NCI-H2227 treated with DMSO at 0.1 percent for 48 hours (cell line): ENCODE measurements at places on chromosomes 5 and 9.

GRCh38 chr9:72334658-72335337 lies 30.2 kb downstream of the ZFAND5 start:
- no peak for DNase-seq

DNA sequence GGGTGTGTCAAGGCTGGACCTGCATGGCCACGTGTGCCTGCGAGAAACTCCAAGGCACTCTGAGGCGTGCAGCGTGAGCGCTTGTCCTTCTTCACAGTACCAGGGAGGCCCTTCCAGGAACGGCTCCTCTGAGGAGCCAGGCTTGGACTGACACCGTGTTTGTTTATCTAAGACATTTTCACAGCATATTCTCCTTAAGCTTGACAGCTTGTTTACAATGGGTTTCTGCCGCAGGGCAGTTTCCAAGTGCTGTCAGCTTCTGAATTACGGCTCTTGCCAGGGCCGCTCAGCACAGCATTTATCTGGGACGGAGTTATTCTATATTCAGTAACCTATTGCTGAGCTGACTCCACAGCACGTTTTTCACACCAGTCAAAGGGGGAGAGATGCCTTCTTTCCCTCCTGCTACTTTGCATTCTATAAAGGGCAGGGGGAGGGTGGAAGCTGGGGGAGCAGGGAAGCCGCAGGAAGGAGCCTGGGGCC lies 98.4 kb downstream of the LMNB1 start:
- DNase-seq, result no peak

DNA sequence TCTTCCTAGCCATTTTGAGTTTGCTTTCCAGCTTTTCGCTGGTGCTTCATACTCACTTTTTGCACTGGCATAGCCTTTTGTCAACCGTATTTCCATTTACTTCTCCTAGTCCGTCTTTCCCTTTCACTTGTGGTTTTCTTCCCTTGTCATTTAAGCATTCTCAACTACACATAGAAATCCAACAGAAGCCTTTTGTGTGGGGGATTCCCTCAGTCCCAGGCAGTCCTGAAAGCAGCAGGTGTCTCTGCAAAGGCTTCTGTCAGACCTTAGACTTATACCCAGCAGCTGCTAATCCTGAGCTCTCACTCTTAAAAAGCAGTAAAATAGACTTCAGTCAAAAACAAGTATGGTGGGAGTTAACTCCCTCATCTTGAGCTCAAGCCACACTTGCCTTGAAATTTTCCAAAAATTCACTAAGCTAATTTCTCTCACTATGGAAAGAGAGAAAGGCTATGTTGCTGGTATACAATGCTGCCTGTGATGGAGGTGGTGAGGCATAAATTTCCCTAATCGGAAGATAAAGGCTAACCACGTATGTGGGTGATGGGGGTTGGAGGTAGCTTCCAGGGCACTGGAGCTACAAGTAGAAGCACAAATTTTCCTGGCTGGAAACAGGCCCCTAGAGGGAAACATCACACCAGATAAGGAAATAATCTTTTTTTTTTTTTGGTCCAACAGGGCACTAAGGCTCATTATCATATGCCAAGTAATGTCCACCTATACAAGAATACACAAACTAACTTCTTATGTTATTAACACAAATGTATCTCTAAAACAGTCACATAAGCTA lies 34.8 kb upstream of the IFNK start:
- no peak for DNase-seq

- no peak for DNase-seq
Measured at GRCh38 chr5:100595152-100595811, 60.1 kb downstream of the FAM174A start.

GRCh38 chr5:107370396-107370968 lies 300.3 kb downstream of the EFNA5 start:
- no peak for DNase-seq

GRCh38 chr5:154446195-154447088 lies 645 bp downstream of the SAP30L start:
- peak; percentile 43 for DNase-seq
